ENCODE measurements at places on chromosomes 7 and 10.

DNA sequence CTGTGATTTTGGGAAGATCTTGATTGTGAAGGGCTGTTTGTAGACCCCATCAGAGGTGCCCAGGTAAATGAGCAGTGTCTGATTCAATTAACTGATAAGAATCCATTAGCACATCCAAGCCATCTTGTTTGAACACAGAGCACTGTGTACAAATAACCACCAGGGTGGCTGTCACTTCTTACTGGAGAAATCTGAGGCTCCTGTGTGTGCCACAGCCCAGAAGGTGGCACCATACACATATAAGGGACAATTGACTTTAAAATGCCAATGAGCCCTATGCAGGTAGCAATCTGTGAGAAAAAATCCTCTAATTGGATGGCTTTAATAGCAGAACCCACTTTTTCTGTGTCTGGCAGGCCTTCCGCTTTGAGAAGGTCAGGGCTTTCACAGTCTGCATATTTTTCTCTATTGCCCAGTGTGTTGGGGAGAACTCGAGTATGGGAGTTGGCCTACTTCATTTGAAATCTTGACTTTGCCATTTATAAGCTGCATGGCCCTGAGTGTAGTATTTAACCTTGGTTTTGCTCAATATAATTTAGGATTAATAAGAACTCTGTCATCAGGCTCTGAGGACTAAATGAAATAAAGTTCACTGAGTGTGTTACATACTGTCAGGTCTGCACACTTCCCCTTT, 517.4 kb downstream of the CCSER2 start:
- no peak for DNase-seq

DNA sequence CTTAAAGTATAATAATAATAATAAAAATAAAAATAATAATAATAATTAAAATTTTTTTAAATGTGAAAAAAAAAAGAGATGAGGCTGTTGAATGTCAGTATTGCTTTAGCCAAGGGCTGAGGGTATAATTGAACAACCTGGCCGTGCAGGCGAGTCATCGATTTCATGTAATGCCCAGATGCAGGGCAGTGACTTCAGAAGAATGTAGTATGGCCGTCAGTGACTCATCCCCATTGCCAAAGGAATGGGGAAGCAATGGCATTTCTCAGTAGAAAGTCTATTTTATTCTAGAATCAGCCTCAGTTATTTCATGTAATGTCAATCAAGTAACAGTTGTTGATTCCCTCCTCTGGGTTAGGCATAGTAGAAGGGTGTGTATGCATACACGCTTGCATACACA, 516.4 kb downstream of the GLRX3 start:
- no peak for DNase-seq

GRCh38 chr10:56370217-56371113, 9.4 kb upstream of the ZWINT start:
- DNase-seq, result no peak

- DNase-seq, result no peak
Measured at GRCh38 chr7:20310963-20311742, 19.5 kb upstream of the ITGB8 start.

GRCh38 chr10:29600067-29600466, 34.7 kb downstream of the SVIL start:
- DNase-seq, result no peak

GRCh38 chr7:150811-151221, 41.6 kb upstream of the FAM20C start:
- DNase-seq, result no peak

- DNase-seq, result no peak
Measured at GRCh38 chr10:42987121-42987541, 89.7 kb upstream of the RET start.

DNA sequence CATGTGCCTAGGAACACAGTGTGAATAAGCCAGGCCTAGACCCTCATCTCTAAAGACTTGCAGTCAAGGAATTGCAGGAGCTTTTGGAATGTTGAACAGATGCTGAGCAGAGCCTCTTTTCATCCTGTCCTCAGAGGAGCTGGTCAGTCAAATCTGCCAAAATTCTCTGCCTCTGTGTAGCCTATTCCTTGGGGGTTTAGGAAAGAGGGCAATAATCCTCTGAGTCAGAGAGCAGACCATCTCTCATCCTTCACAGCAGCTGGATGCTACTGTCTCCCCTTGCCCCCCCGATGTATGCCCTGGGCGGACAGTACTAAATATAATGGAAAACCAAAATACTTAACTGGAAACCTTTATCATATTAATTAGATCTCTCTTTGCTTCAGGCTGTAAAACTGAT, 52.6 kb downstream of the BICC1 start:
- no peak for DNase-seq

DNA sequence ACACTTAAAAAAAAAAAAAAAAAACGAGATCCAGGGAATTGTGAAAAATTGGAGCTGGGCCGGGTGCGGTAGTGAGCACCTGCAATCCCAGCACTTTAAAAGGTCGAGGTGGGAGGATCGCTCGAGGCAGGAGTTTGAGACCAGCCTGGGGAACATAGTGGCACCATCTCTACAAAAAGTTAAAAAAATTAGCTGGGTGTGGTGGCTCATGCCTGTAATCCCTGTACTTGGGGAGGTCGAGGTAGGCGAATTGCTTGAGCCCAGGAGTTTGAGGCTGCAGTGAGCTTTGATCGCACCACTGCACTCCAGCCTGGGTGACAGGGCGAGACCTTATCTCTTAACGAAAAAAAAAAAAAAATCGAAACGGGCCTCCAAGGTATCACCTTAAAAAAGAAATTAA, 2.0 kb downstream of the CLDN4 start:
- no peak for DNase-seq

DNA sequence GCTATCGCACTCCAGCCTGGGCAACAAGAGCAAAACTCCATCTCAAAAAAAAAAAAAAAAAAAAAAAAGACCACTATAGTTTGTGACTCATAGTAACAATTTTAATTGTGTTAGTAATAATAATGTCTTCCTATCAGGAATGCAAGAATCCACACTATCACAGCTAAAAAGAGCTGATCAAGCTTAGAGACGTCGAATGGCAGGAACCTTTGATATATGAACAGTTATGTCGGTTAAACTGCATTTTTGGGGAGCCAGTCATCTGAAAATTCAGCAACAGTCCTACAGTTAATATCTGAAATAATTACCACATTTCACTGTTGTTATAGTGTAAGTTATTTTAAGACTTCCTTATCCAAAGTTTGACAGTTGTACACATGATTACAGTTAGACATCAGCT, 8.8 kb downstream of the PHYH start:
- DNase-seq, result no peak

GRCh38 chr7:154371424-154371823, 319.2 kb downstream of the DPP6 start:
- DNase-seq, result no peak

DNA sequence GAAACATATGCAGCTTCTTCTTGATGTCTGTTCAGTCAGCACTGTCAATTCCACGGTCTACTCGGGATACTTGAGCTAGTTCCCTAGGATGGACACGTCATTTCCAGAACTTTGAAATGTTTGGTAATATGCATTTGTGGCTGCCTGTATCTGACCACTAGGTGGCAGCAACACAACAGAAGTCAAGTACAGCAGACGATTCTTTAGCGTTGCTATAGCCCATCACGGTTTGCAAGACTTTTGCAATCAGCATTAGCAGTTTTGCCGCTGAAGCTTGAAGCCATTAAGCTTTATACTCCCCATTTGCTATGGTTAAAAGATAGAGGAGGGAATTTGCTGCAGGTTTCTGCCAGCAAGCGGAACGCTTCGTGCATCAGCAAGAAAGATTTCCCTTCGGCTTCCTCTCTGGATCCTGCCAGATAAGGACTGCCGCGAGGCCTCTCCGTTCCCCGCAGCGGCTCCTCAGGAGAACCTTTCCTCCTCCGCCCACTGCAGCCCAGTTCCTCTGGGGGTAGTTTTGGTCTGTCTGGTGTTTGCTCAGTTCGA, 63.5 kb downstream of the ABCC2 start:
- DNase-seq, result peak; percentile 31

DNA sequence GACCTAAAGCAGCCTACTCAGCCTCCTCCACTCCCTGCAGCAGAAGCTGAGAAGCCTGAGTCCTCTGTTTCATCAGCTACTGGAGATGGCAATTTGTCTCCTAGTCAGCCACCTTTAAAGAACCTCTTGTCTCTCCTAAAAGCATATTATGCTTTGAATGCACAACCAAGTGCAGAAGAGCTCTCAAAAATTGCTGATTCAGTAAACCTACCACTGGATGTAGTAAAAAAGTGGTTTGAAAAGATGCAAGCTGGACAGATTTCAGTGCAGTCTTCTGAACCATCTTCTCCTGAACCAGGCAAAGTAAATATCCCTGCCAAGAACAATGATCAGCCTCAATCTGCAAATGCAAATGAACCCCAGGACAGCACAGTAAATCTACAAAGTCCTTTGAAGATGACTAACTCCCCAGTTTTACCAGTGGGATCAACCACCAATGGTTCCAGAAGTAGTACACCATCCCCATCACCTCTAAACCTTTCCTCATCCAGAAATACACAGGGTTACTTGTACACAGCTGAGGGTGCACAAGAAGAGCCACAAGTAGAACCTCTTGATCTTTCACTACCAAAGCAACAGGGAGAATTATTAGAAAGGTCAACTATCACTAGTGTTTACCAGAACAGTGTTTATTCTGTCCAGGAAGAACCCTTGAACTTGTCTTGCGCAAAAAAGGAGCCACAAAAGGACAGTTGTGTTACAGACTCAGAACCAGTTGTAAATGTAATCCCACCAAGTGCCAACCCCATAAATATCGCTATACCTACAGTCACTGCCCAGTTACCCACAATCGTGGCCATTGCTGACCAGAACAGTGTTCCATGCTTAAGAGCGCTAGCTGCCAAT, 202.2 kb downstream of the ZEB1 start:
- no peak for DNase-seq

GRCh38 chr7:115229401-115230105, 307.7 kb downstream of the MDFIC start:
- DNase-seq, result no peak

GRCh38 chr10:2813693-2814092, 253.7 kb upstream of the PFKP start:
- DNase-seq, result no peak

GRCh38 chr7:7732621-7733281, 14.3 kb upstream of the RPA3 start:
- DNase-seq, result no peak

DNA sequence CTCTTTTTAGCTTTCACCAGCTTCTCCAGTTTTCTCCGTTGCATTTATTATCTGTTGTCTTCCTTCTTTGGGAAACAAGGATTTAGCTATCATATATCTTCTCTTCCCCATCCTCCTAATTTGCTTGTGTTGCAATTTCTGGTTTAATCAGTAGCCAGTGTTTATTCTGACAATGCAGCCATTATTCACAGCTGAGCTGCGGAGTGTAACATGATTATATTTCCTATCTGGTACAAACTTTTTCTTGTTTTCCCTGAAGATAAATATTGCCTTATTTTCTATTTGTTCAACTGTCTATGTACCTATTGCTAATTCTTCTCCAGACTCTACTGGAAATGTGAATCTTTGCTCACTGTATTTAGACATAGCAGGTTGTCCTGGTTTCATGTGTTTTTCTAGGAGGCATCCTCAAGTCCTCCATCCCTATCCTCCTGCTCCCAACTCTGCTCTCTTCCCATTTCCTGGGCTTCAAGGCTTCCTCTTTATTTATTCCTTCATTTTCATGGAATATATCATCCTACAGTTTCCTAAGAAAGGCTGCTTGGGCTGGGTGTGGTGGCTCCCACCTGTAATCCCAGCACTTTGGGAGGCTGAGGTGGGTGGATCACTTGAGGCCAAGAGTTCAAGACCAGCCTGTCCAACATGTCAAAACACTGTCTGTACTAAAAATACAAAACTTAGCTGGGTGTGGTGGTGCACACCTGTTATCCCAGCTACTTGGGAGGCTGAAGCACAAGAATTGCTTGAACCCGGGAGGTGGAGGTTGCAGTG, 72.4 kb upstream of the KDM7A start:
- DNase-seq, result no peak

GRCh38 chr10:47320812-47321211, 1.4 kb upstream of the GDF2 start:
- DNase-seq, result no peak

GRCh38 chr10:7036951-7037350, 373.9 kb downstream of the SFMBT2 start:
- no peak for DNase-seq

GRCh38 chr7:18210788-18211187, 183.1 kb upstream of the PRPS1L1 start:
- no peak for DNase-seq

DNA sequence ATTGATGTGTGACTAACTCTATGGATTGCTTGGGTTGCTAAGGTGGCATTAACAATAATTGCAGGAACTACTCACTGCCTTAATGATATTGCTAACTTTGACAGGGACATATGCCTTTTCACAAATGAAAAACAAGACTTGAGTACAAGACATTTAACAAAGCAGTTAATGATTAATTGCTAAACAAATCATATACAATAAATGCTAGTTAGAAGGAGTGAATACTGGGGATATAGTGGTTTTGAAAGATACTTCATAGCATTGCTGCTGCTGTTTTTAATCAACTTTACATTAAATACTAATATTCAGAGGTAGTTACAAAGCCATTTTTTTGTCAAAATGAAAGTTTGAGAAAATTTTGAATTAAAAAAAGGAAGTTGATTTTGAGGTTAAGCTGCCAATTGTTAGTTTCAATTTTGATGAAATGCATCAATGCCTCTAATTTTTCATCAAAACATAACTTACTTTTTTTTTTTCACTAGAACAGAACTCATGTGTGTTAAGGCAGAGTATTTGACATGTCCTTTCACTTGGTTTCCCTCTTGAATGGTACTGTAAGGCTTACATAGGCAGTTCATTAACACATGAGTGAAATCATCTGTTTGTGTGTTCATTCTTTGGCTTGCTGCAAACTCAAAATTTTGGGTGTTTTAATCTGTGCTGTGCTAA, 106.2 kb upstream of the SEMA3D start:
- DNase-seq, result no peak

DNA sequence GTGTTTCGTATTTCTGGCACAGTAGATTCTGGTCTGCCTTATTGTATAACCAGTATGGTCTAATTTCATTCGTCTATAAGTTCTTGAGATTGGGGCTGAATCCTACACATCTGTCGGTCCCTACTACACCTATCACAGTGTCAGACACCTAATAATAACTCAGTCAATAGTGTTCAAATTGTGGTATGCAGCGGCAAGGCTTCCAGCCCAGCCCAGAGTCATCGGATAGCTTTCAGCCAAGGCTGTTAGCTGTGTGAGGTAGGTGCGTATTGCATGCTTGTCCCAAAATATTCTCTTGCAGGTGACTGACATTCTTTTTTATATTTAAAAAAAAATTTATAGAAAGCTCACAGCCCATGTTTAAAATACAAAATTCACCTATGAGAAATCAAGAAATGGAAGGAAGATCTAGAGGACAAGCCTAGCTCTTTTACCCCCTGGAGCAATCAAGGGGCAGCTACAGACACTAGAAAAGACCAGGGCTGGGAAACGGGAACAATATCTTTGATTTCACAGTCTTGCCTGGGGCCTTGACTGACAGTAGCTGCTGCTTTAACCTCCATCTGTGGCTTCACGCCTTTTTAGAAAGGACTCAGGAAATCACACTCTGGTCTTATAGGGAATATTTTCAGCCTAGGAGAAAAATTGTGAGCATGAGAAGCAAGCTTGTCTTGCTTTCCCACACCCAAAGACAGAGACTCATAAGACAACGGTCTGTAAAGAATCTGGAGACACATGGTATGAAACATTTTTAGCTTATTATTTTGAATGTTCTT, 9.5 kb upstream of the ASB4 start:
- DNase-seq, result no peak
